ENCODE measurements at places on chromosomes 1 and 21.

DNA sequence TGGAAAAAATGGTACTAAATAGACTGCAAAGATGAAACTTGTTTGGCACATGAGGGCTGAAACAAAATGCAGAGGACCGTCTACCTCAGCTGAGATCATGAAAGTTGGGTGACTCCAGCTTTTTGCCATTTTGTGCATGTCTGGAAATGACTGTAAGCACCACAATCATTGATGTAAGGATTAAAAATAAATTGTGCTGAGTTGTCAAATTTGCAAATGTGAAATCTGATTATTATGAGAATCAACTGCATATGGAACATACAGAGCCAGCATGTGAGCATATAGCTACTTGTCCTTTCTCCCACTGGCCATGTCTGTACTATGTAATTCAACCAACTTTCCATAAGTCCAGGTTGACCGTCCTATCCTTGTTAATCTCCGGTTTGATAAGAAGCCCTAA lies 736.9 kb upstream of the PRMT6 start:
- no peak for DNase-seq

GRCh38 chr1:174068000-174068399 lies 45.8 kb upstream of the RC3H1 start:
- no peak for DNase-seq

- no peak for DNase-seq
Measured at GRCh38 chr1:63859480-63860275, 85.9 kb downstream of the ROR1 start.

DNA sequence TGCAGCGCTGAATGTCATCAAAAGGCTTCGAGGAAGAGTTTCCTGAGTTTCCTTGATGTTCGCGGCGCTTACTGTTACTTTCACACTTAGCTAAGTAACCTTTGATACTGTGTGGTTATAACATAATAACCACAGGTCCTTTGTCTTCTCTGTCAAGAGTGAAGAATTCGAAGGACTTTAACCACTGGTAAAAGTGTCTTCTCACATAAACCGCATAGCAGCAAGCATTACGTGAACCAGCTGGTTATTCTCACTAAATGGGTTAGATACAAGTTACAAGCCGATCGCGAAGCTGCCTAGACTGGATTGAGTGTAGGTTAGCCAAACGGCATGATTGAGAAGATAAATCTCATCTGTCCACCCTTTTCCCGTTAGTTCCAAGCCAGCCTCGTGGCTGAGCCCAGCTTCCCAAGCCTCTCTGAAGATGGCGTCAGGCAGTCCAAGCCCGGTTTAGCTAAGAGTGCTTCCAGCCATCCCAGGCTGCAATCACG lies 18.3 kb upstream of the IFNGR2 start:
- DNase-seq: peak; percentile 36

DNA sequence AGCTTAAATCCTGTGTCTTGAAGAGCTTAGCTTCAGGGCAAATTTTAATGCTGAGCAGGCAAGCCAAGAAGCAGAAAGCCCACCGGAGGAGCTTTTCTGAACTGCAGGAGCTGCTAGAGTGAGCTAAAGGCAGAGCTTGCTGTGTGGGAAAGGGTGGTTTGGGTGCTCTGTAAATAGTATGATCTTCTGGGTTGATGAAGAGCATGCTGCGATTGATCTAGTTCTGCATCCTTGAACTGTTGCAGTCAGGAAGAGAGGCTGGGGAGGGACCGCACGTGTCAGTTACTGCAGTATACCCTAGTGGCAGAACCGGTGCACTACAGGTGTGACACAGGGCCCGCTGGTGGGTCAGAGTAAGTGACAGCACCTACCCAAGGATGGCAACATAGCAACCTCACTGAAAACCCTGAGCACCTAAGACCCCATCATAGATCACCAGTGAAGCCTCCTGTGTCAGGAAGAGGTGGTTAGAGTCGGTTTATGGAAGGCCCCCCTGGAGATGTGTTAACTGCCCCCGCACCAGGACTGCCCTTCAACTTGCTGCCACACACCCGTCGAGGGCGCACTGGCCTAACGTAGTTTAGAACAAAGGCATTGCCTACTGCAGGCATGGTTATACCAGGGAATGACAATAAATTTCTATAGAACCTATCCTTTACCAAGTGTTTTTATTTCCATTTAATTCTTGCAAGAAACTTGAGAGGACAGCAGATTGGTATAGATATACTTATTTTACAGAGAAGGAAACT lies 146.0 kb upstream of the KIAA0040 start:
- peak; percentile 73 for DNase-seq

DNA sequence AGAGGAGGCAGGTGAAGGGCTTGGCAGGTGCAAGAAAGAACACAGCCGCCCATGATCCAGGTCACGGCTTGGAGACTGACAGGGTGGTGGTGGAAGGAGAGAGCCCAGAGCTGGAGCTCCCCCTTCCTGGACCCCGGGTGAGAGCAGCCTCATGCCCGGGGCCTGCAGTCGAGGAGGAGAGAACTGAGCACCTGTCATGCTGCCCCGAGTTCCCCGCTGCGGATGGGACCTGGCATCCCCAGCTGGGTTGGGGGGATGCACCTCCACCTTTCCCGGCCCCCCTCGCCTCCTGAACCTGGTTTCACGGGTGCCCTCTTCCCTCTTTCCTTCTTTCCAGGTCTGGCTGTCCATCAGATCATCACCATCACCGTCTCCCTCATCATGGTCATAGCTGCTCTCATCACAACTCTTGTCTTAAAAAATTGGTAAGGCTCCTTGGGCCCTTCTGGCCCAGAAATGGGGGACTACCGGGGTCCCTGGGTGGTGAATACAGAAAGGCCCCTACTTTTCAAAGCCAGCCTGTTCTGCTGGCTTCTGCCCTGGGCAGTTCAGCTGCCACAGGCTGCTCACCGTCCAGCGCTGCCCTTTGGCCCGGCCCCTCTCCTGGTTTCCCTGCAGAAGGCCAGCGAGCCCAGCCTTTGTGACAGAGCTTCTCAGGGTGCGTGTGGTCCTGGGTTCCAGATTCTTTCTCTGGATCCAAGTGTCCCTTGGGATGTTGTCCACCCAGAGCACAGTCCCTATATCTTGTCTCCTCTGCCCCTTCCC lies 115.3 kb downstream of the AJAP1 start:
- DNase-seq: no peak

GRCh38 chr1:16979475-16980327 lies 719 bp downstream of the MFAP2 start:
- DNase-seq: no peak

GRCh38 chr1:80657044-80657643 lies 1143.6 kb upstream of the ADGRL2 start:
- DNase-seq: no peak

DNA sequence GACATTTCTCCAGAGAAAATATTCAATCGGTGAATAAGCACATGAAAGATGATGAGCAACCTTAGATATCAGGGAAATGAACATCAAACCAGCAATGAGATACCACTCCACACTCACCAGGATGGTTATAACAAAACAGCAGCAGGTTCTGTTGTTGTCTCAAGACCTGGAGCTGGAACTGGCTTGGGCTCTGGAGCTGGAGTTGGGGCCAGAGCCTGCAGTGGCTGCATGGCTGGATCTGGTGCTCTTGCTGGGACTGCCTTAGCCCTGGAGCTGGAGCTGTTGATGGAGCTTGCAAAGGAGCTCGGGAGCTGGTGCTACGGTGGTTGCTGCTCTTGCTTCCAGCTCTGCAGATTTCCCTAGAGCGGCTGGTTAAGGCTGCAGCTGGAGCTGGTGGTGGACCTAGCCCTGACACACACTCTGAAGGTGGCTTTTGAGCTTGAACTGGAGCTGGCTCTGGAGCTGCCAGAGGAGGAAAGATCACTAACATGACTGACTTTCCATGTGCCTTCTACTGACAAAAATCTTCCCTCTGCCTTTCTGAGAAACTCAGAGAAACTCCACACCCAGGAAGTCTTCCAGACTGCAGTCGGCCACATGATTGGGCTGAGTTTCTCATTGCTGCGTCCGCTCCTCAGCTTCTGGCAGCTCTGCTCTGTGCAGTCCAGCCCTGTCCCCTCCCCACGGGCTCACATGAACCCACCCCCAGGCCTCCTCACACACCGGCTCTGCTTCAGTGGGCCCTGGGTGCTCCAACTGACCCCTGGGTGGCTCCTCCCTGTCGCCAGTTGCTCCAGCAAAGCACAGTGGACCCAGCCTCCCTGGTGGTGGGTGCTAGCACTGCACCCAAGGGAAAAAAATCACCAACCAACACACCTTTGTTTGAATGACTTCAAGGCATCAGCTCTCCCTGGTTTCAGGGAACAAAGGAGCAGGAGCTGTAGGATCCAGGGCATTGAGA lies 139.1 kb upstream of the FMN2 start:
- DNase-seq: no peak

- DNase-seq: no peak
Measured at GRCh38 chr1:233368106-233368788, 40.7 kb downstream of the MAP3K21 start.

Data from activated CD4-positive, alpha-beta memory T cell treated with anti-CD3 and anti-CD28 coated beads for 36 hours (primary cell).